Sigmoid colon (tissue), 7 donors: ENCODE measurements at places on chromosomes 12 and 14. TPM values are rescaled to one million over a fixed set of nuclear protein-coding genes. Genes with fewer than 3 reads are reported as not detected.
A peak's percentile ranks its signal among the peaks of the same experiment; 100 is the strongest.

- DNase-seq: peak; percentile 77
- no peak overlapping the region for H3K27ac ChIP-seq
- no peaks in the 10 kb centered on the region for H3K36me3 ChIP-seq
- H3K27me3 ChIP-seq: no peaks in the 10 kb centered on the region
- no peak overlapping the region for H3K4me3 ChIP-seq
- peaks cover 47% of the 10 kb centered on the region for H3K4me1 ChIP-seq
Measured at GRCh38 chr12:51959211-51959610, 7.7 kb downstream of the ACVR1B start.

DNA sequence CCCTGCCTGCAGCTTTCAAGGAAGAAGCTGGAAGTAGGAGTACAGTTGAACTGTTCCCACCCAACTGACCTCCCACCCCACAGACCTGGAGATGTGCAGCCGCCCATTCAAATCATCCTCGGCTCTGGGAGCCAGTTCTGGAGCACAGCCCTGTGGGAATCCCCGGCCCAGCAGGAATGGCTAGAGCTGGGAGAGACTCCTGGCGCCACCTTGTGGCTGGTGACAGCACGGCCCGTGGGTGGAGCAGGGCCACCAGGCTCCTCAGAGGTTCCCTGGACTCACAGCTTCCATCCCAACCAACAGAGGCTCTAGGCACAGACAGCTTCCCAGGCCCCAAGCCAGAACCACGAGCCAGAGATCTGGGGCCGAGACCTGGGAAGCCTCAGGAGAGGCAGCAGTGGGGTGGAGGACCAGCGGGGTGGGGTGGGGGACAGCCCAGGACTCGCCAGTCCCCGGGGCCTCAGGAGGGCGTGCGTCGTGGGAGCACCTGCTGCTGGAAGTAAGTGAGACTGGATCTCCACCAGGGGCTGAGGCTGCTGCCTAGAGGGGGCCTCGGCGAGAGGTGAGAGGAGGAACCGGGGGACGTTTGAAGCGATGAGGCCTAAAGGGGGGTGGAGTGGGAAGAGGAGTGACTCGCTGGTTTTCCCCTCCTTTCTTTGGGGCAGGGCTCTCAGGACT is 43.4 kb downstream of the RNF34 start:
- peak overlapping the region; percentile 69 for H3K27ac ChIP-seq
- H3K36me3 ChIP-seq: peaks cover 15% of the 10 kb centered on the region
- H3K4me3 ChIP-seq: no peak overlapping the region
- no peaks in the 10 kb centered on the region for H3K27me3 ChIP-seq
- H3K4me1 ChIP-seq: no peaks in the 10 kb centered on the region

DNA sequence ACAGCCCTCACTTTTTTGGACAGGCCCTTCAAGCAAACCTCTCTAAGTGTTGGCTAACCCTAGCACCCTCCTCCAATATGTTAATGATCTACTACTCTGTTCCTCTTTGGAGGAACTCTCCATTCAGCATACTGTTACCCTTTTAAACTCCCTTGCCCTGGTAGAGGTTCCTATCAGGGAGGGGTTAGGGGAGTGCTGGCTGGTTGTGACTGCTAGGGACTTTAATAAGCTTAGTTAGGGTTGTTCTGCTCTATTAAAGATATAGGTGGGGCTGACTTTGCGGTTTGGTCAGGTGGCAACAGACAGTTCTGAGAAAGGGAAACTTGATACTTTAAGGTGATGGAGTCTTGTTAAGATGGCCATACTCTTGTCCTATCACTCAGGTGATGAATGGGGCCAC is 301.5 kb upstream of the FBXO33 start:
- no peak for DNase-seq
- no peaks in the 10 kb centered on the region for H3K4me1 ChIP-seq
- no peak overlapping the region for H3K27ac ChIP-seq
- H3K36me3 ChIP-seq: no peaks in the 10 kb centered on the region

- no peak for DNase-seq
- no peak overlapping the region for H3K27ac ChIP-seq
- H3K36me3 ChIP-seq: no peaks in the 10 kb centered on the region
- no peaks in the 10 kb centered on the region for H3K4me1 ChIP-seq
- no peak overlapping the region for H3K4me3 ChIP-seq
Measured at GRCh38 chr12:114241973-114242434, 163.9 kb downstream of the TBX5 start.

DNA sequence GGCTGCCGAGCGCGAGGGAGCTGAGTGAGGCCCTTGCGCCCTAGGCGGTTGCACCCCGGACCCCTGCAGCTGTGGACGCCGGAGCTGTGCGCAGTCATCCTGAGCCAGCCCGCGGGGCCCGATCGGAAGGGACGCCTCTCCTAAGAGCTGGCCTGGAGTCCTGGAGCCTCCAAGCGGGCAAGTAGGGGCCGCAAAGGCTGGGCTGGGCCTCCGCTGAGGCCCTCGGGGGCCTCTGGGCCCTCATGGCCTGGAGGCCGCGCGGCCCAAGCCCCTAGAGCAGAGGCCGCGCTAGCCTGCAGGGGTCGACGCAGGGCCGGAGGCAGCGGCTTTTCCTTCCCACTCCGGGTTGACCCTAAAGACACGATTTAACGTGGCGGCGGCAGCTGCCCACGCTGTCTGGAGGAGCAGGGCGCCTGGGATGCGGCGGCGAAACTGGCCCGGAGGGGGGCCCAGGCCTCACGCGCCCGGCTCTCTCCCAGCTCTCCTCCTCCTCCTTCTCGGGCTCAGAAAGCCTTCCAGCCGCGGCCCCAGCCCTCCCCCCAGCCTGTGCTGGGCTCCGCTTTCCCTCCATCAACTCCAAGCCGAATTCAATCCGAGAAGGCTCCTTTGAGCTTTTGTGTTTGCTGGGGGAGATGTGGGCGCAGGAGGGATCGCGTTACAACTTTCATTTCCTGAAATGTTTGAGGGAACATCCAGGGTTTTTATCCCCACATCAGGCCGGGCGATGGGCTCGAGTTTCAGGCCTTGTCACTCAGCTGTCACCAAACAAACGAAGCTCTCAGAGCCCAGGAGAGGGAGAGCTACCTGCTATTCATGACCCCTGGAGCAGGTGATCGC is 11.6 kb downstream of the SIX1 start:
- H3K36me3 ChIP-seq: no peaks in the 10 kb centered on the region
- peak overlapping the region; percentile 23 for H3K4me3 ChIP-seq
- DNase-seq: no peak
- peaks cover 20% of the 10 kb centered on the region for H3K4me1 ChIP-seq
- H3K27me3 ChIP-seq: peaks cover 61% of the 10 kb centered on the region

- no peak for DNase-seq
- no peaks in the 10 kb centered on the region for H3K27me3 ChIP-seq
- H3K27ac ChIP-seq: no peak overlapping the region
Measured at GRCh38 chr14:96928779-96929380, 131.7 kb downstream of the VRK1 start.

KRT4 gene
- not detected for total RNA-seq
